ENCODE measurements at places on chromosomes 1 and 21.

DNA sequence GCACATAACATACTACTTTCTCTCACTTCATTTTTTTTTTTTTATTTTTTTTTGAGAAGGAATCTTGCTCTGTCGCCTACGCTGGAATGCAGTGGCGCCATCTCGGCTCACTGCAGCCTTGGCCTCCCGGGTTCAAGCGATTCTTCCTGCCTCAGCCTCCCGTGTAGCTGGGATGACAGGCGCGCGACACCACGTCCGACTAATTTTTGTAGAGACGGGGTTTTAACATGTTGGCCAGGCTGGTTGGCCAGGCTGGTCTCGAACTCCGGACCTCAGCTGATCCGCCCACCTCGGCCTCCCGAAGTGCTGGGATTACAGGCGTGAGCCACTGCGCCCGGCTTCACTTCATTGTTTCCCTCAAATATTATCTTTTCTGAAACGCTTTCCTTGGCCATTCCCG lies 573 bp upstream of the PEX19 start:
- no peak for DNase-seq

- DNase-seq: no peak
Measured at GRCh38 chr1:221708987-221709386, 32.9 kb downstream of the DUSP10 start.

- no peak for DNase-seq
Measured at GRCh38 chr1:21590126-21590880, 78.9 kb downstream of the RAP1GAP start.

GRCh38 chr1:64437453-64437852 lies 32.5 kb upstream of the CACHD1 start:
- no peak for DNase-seq

GRCh38 chr21:37241426-37241825 lies 25.7 kb downstream of the VPS26C start:
- DNase-seq: no peak

- DNase-seq: no peak
Measured at GRCh38 chr1:183185941-183186490, at the start of gene LAMC2. TSS of gene LAMC2 (plus strand) at chr1:183186264. CDS start at chr1:183186353, 89 bp downstream.

GRCh38 chr1:233787599-233787998 lies 116.9 kb upstream of the SLC35F3 start:
- no peak for DNase-seq

GRCh38 chr1:165281207-165281901 lies 75.2 kb downstream of the LMX1A start:
- no peak for DNase-seq

Measured in AG08395 (cell line).